ENCODE measurements at places on chromosomes 11 and 22.

- no peak for DNase-seq
Measured at GRCh38 chr22:31616315-31616980, 45.6 kb downstream of the PISD start.

- peak; percentile 71 for DNase-seq
Measured at GRCh38 chr11:69400771-69401590, 80.5 kb upstream of the LINC01488 start.

- peak; percentile 35 for DNase-seq
Measured at GRCh38 chr11:71305041-71305440, 52.7 kb upstream of the SHANK2 start.

DNA sequence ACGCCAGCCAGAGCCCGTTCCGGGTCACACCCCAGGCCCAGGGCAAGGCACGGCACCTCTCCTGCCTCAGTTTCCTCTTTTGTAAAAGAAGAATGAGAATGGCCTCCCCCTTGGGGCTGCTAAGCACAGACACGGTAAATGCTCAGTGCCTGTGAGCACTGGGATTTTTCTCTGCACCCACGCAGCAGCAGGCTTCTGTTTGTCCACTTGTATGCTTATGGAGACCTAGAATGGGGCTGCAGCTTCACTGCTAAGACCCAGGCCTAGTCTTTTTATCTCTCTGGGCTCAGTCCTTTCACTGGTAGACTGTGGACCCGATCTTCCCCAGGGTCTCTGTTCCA, 1327.9 kb downstream of the TBC1D22A start:
- DNase-seq = peak; percentile 22

DNA sequence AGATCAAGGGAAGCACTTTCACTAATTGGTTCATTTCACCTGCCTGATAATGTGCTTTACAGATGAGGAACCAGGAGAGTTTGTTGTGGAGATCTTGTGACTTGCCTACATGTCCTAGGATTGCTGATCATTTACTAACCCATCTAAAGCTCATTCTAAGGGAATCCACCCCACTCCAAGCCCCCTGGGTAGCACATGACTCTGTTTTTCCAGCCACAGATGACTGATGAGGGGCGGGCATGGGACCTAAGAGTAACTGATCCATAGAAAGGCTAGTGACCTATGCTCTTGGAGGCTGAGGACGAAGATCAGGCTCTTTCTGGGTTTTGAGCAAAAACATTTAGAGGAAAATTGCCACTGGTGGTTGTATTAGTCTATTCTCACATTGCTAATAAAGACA, 378.1 kb downstream of the CADM1 start:
- peak; percentile 2 for DNase-seq

GRCh38 chr11:114025329-114025907, 34.1 kb upstream of the ZBTB16 start:
- DNase-seq = no peak

DNA sequence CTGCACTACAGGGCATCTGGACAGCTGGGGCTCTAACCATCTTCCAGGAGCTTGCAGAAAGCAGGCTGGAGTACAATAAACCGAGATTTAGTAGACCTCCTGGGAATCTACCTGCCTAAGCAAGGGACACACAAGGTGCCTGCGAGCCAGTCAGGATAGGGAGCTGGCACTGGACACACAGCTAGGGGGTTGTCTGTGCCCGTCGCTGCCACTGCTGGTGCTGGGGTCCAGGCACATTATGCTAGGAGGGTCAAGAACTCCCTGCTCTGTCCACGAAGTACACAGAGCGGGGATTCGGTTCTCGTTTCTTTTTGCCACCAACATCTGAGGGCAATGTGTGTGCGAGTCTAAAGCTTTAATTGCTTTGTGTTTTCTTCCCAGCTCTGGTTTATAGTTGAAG, 4.2 kb downstream of the RIC8A start:
- DNase-seq = no peak

GRCh38 chr11:1782831-1783724, 19.4 kb upstream of the CTSD start:
- DNase-seq = peak; percentile 87

DNA sequence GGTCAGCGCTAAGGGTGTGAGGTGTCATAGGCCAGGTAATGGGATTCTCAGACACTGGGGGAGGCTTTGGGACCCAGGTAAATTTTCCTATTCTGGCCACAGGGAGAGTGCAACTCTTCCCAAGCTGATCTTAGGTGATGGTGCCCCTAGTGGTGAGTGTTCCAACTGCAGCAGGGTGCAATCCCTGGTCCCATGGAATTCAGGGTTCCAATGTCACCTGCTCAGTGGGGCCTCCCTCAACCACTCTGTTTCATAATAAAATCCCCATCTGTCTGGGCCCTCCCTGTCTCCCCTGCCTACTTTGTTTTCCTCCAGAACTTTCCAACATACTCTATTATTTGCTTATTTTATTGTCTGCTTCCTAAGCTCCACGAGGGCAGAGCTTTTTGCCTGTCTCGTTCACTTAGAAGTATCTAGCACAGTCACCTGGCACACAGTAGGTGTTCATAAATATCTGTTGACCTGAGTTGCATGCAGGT, 2.9 kb upstream of the SGSM1 start:
- DNase-seq = no peak

- DNase-seq = no peak
Measured at GRCh38 chr22:37426706-37427134, 559 bp downstream of the ELFN2 start.

DNA sequence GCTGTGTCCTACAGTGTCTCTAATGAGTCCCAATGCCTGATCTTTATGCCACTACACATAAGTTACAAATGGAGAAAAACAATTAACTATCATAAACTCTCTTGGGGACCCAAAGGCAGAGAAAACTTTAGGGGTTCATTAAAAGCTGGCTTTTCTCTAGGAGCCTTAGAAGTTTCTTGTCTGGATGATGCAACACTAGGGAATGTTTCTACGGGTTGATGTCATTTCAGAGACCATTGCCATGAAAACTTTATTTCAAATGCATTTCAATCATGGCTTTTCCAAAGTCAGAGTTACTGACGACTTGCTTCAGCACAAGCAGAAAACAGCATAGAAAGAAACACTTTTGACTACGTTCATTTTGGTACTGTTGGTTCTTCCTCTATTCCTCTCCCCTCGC, 8.5 kb upstream of the OR8B12 start:
- no peak for DNase-seq

GRCh38 chr11:117817368-117818040, 7.0 kb downstream of the FXYD2 start:
- DNase-seq = no peak

DNA sequence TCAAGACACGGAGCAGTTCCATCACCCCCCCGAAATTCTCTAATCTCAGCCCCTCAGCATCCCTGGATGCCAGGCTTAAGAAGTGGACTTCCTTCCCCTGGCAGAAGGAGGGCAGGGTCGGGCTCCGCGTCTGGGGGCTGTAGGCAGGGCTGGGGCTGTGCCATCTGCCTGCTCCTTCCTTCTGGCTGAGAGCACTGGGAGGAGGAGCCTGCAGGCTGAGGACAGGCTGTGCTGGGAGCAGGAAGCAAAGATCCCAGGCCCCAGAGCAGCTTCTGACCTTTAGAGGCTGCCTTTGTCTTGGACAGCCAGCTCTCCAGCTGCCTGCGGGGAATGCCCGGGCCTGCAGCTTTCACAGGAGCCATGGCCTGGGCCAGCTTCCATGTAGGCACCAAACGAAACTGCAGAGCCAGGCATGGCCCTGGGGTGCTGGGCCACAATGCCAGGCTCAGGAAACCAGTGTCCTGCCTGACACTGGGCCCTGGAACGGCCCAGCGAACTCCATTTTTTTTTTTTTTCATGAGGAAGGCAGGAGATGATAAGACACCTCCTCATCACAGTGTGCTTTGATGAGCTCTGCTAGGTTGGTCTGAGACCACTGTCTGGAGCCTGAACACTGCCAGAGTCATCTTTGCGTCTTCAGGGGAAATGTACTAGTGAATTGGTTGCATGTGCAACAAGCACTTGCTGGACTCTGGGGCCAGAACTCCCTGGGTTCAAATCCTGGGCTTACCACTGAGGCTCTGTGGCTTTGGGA, 67.9 kb downstream of the MCM5 start:
- DNase-seq = no peak
